ENCODE measurements at places on chromosomes 12 and 14.

- DNase-seq = peak; percentile 87
Measured at GRCh38 chr12:123905319-123905925, 67.2 kb downstream of the CCDC92 start.

DNA sequence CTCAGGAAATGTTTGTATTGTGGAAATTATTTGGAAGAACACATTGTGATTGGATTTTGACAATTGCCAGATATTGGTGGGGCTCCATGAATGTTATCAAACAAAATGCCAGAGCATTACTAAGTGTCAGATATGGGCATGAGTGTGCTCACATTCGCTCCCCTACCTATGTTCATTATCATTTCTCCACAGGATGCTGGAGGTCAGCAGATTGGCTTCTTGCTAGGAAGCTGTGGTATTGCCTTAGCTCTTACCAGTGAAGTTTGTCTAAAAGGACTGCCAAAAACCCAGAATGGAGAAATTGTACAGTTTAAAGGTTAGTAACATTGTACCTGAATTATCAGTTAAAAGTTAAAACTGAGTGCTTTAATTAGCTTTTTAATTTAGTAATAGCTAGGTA, 78.3 kb upstream of the ATF1 start:
- no peak for DNase-seq

DNA sequence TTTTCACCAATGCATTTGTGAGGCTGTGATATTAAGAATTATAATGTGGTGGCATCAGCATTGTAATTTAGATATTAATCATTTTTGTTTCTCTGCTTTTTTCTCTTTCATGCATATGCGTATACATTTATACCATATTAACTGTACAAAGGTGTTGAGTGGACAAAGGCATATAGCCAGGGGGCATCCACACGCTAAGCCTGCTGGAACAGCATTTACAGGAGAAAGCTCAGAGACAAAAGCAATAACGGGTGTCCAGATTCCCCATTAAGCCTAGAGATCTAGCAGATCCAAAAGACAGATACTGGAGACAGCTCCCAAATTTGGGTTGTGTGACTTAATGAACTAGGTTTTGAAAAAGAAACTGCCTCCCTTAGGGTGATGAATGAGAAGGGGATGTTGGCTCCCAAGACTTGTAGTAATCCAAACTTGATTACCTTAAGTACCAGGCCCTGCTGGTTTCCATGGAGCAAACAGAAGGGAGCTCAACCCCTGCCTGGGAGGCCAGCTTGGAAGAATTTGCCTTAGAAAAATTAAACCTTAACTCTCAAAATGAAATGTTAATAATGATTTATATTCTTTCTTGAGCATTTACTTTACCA, 181.9 kb downstream of the SLC6A15 start:
- no peak for DNase-seq

DNA sequence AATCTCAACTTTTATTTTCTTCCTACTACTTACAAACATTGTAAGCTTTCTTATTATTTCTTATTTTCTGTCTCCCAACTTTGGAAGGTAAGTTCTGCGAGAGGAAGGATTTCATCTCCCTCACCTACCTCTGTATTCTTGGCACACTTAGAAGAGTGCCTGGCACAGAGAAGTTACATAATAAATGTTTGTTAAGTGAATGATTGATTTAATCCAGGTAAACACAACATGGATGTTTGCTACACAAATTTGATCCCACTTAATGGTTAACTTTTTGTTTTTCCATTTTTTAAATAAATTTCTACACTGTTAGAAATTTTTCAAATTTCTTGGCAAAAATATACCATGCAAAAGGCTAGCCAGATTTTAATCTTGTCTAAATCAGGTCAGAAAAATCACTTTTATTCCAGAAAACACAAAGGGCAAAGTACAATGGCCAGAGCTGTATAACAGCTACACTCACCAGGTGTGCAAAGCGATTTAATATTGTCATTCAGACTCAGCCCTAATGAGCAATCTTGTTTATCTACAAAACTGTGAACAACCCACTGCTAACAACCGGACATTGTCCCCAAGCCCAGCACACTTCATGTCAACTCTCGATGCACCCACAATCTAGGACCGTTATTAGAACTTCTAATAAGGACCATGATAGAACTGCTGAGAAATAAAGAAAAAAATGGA, 222.1 kb upstream of the EEA1 start:
- DNase-seq = no peak

- no peak for DNase-seq
Measured at GRCh38 chr12:111249018-111249370, 119.9 kb downstream of the PHETA1 start.

DNA sequence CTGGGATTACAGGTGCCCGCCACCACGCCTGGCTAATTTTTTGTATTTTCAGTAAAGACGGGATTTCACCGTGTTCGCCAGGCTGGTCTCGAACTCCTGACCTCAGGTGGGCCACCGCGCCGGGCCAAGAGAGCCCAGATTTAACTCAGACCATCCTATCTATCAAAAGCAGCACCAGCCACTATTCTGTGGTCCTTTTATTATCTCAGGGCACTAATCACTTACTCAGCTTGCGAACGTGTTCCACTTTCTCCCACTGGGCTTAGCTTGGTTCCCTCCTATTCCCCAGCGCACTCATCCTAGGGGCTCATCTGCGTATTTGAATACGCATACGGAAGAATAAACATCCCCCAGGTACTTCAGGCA, 16.2 kb upstream of the AACS start:
- no peak for DNase-seq

DNA sequence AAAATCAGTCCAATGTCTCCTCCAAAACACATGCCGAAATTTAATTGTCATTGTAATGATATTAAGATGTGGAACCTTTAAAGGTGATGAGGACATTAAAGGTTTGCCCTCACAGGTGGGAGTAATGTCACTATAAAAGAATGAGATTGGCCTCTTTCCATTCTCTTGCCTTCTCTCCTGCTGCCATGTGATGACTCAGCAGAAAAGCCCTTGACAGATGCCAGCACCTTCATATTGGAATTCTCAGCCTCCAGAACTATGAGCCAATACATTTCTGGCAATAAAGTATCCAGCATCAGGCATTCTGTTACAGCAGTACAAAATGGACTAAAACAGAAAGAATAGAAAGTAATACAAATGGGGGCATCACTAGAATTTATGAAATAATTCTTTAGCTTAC, 609.7 kb downstream of the SLC16A7 start:
- DNase-seq = peak; percentile 79

DNA sequence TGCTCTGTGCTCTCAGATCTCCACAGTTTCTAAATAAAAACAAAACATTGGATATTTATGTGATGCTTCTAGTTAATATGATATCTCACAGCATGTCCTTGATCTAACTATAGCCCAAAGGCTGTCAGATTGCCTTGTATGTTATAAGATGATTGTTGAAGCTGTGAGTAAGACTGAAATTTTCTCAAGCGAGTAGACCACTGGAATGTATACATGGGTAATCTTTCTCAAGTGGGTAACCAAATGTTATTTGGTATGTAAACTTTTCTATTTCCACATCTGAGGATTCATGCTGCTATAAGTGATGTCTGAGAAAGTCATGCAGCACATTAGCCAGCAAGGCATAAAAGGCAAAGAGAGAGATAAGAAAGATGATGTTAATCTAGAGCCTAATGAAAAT, 886.7 kb downstream of the NRXN3 start:
- DNase-seq = peak; percentile 2

DNA sequence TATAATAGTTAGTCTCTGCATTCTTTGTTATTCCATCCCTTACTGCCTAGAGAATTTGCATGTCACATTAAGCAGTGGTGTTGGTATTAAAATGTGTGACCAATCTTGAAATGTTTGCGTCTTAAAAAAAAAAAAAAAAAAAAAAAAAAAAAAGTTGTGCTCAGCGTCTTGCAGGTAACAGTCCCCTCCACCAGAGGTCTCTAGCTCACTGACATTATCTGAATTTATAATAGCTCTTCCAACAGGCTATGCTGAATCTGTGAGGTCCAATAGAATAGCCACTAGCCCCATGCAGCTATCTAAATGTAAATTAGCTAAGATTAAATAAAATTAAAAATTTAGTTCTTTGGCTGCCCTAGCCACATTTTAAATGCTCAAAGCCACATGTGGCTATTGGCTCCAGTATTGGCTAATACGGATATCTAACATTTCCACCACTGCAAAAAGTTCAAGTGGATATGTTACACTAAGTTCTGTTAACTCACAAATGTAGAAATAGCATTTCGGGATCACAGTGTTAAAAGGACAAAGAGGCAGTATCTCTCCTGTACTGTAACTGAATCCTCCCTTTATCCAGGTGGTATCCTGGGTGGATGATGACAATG, 28.7 kb downstream of the NKX2-8 start:
- DNase-seq = peak; percentile 68
